ENCODE measurements at places on chromosomes 4 and X.

GRCh38 chr4:174053895-174054294, 229.6 kb downstream of the FBXO8 start:
- no peak for DNase-seq

GRCh38 chrX:120235284-120235683, 15.3 kb upstream of the ZBTB33 start:
- DNase-seq, result no peak

- DNase-seq, result no peak
These were observed 758 bp downstream of the SDAD1 start for GRCh38 chr4:75989846-75990528.

- no peak for DNase-seq
These were observed 172.2 kb downstream of the HS6ST2 start for GRCh38 chrX:132786217-132786616.

- no peak for DNase-seq
These were observed 128.3 kb upstream of the MED14 start for GRCh38 chrX:40863671-40864070.

GRCh38 chr4:80576796-80577195, 241.3 kb downstream of the CFAP299 start:
- no peak for DNase-seq

DNA sequence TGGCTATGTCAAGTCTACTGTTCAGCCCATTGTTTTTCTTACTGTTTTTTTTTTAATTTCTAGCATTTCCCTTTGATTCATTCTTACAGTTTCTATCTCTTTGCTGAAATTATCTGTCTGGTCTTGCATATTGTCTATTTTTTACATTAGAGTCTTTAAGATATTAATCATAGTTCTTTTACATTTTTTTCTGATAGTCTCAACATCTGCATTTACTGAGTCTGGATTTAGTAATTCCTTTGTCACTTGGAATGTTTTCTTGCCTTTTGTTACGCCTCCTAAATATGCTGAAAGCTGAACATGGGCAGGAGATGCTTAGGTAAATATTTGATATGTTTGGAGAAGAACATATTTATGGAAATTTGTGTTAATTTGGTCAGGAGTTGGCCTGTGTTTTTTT, 10.4 kb downstream of the JADE3 start:
- no peak for DNase-seq

- DNase-seq, result no peak
These were observed 36.5 kb downstream of the TBC1D9 start for GRCh38 chr4:140719686-140720085.

GRCh38 chr4:59553063-59553720, 1646.9 kb upstream of the ADGRL3 start:
- DNase-seq, result no peak

DNA sequence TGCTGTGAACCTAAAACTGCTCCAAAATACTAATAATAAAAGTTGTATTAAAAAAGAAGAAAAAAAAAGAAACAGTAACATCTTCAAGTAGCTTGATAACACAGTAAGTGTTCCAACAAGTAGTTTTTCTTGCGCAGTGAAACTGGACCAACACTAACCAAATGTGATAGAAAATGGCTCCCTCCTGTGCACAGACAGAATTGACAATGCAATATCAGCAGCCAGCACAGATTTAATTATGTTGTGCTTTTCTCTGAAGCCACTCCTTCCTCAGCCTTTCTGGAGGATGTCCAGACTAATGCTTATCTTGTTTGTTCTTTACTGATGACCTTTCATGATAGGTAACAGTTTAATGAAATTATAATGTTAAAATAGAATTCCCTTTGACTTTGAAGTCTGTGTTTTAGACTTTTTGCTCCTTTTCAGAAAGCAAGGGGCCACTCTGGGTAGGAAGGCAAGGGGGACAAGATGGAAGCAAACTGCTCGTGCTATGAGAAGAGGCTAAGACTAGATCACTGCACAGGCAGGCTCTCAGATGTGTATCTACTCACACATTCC, 147.1 kb upstream of the RPL34 start:
- DNase-seq, result no peak

DNA sequence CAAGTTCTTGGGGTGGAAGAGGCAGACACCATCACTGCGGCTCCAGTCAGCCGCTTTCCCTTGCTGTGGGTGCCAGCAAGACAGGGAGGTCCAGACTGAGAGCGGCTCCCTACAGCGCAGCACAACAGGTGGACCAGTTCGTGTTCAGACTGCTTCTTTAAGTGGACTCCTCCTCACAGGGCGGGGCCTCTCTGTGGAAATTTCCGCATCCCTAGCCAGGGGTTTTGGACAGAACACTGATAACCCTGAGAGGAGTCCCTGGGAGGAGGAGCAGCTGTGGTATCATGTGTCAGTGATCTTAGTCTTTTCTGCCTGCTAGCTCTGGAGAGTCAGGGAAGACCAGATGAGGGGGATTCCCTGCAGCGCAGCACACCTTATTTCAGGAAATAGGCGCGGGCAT, 48.5 kb downstream of the MAGEC2 start:
- no peak for DNase-seq

- no peak for DNase-seq
These were observed 53.5 kb downstream of the TMPRSS11F start for GRCh38 chr4:68076194-68076593.

DNA sequence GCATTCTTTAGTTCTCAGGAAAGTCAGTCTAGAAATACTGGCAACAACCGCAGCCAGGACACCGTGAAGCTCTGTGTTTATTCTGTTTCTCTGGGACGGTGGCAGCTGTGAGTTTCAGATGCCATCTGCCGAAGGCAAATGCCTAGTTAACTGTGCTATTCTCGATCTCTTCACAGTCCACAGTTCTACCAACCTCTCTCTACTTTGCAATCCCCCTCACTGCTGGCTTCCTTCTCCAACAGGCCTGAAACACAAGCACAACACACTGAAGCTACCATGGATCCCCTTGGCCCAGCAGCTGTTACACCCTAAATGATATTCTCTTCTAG, 118.8 kb downstream of the ZNF827 start:
- DNase-seq, result no peak

DNA sequence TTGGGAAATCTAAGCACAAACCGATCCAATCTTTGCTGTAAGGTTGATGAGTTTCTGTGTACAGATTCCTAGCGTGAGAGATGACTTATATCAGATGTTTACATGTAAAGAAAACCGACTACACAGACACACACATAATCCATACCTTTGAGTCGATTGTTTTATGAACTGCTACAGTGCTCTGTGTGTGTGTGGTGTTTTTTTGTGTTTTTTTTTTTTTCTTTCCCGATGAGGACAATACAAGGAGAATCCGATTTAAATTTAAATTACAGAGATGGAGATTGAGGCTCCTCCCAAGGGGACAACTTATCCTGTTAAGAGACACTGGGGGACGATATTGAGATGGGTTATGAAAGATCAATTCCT, 461 bp upstream of the SLC9A6 start:
- DNase-seq, result no peak

DNA sequence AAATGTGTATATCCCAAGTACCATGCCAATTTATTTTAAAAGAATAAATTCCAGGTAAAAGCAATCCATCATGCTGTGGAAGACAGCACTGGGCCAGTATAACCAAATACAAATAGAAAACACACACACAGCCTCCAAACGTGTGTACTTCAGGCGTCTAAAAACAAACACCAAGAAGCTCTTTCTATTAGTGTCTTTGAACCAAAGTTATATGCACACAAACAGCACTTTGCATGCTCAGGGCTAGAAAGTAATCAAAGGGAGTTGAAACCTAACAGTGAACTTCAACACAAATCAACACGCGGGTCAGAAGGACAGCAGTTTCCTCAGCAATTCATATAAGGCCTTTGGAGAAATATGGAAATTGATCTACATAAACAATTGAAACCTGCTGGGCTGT, 15.4 kb downstream of the GASK1B start:
- no peak for DNase-seq

DNA sequence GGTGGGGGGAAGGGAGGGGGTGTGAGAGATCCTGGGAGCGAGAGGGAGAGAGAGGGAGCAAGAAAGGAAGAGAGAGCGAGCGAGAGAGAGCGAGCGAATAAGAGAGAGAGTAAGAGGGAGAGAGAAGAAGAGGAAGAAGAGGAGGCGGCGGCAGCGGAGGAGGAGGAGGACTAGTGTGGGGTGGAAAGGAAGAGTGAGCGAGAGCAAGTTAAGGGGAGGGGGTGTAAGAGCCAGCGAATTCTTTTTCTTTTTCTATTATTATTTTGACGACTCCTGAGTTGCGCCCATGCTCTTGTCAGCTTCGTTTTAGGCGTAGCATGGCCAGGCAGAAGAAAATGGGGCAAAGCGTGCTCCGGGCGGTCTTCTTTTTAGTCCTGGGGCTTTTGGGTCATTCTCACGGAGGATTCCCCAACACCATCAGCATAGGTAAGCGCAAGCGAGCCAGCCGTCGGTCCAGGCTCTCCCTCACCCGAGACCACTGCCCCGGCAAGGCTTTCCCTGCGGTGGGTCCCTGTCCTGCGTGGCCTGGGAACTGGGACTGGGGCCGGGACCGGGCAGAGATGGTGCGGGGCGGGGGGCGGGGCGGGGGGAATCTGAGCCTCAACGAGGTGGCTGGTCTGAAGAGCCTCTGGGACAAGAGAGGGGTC, at the start of gene GRIA3:
TSS of gene GRIA3 (plus strand) at position 60 of the 647 bp plus-strand sequence. CDS start at position 318, 258 bp downstream.
- no peak for DNase-seq

DNA sequence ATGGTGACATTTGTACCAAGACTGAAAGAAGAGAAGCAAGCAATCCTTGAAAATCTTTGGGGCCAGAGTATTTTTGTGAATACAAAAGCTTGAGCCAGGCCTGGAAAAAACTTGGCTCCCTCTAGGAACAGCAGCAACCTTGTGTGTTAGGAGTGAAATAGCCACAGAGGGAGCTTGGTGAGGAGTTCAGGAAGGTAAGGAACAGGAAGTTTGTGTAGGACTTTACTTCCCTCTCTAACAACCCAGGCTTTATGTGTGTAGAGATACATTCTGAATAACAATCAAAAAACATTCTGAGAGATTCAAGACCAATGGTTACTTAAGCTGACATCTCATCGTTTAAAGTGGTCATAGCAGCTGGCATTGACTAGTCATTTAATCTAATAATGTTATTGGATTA, 668.5 kb downstream of the PCDH18 start:
- DNase-seq, result no peak

- DNase-seq, result no peak
These were observed 21.3 kb upstream of the SOX3 start for GRCh38 chrX:140526171-140526570.

GRCh38 chr4:126213996-126214395, 899.2 kb downstream of the FAT4 start:
- no peak for DNase-seq

- DNase-seq, result peak; percentile 47
These were observed 34.7 kb downstream of the SLC25A5 start for GRCh38 chrX:119502727-119503483.

GRCh38 chr4:75530556-75531322, 16.5 kb downstream of the THAP6 start:
- no peak for DNase-seq

DNA sequence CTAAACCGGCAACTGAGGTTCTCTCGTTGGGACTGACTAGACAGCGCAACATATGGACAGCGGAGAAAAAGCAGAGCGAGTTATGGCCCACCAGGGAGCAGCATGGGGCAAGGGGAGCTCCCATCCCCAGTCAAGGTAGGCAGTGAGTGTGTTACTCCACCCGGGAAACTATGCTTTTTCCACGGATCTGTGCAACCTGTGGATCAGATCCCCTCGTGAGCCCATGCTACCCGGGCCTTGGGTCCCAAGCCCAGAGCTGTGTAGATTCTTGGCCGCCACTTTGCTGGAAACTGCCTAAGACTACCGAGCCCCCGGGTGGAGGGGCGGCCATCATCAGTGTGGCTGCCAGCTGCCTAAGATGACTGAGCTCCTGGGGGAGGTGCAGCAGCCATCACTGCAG, 140.9 kb downstream of the PAPSS1 start:
- DNase-seq, result no peak
